ENCODE measurements at places on chromosomes 3 and 15.

- no peak for DNase-seq
Observed at GRCh38 chr3:16174026-16174355, 489 bp upstream of the GALNT15 start.

GRCh38 chr3:35944926-35945710 is 305.8 kb downstream of the ARPP21 start:
- DNase-seq = no peak

DNA sequence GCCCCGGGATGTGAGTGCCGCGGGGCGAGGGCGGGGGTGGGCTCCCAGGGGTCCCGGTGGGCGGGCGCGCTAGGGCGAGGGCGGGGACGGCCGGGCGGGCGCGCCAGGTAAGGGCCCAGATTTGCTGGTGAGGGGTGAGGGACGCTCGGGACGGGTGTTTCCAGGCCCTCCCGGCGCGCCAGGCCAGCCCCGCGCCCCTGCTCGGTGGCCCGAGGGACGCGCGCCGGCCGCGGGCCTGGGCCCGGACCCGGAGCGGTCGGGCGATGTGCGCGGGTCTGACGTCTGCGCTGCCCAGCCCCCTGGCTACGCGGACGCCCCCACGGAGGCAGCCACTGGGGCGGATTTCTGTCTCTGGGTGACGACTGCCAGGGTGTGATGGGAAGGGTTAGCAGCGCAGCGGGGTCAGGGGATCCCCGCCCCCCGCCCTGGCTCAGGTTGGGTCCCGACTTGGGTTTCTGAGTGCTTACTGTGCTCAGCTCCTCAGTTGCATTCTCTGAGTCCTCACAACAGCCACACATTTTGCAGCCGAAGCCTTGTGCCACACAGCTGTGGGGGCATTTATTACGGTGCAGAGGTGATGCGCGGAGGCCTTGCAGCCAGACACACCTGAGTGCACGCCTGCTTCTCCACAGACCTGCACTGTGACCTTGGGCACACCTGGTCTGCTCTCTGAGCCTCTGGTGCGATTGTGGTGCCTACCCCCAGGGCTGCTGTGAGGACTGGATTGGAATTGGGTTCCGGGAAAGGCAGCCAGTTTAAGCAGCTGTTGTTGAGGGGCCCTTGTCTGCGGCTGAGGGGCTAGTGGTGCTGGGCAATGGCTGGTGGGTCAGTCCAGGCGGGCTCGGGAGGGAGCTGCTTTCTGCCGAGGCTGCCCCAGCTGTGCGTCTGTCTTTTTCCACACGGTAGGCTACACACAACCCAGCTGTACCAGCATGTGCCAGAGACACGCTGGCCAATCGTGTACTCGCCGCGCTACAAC is 523 bp downstream of the HDAC11 start:
- DNase-seq = peak; percentile 68

DNA sequence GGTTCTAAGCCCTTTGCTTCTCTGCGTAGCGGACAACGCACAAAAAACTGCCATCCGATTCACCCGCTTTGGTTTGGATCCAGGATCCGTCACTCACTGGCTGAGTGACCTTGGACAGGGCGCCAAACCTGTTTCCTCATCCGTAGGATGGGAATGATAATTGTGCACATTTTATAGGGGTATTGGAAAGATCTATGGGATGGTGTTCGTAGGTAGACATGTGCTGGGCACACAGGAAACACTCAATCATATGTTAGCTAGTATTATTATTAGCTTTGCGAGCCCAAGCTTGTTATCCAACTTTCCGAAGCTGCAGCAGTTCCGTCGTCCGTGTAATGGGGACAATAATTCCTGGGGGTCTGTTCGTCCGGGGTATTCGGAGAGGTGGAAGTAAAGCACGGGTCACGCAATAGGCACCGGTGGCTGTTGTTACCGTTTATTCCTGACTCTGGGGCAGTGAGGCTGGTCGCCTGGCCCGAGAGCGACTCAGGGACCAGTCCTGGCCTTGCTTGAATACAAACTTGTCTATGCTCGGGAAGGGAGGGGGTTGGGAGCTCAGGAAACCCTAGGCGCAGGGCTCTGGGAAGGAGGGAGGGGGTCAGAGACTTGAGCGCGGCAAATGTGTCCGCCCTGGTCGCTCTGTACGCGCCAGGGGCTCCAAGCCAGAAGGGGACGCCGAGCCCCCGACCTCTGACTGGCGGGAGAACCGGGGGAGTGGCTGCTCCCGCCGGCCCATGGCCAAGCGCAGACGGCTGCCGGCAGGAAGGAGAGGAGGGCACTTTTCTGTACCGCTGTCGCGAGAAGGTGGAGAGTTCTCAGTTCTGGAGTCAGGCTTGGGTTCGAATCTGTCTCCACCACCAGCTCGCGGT is 1.3 kb downstream of the SPSB4 start:
- no peak for DNase-seq

DNA sequence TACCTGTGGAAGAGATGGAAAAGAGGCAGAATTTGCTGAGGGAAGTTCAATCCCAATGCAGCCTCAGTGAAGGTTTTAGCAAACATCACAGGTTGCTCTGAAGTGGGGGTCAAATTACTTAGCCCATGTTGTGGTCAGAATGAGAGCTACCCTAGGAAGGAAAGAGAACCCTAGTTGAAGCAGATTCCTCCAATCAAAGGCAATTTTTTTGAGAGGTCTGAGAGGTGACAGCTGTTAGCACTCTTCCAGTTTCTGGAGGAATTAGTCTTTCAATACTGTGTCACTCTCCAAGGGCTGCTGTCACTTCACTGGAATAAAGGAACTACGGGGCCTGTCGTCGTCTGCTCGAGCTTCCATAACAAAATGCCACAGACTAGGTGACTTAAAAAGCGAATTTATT is 584.2 kb upstream of the DPPA4 start:
- no peak for DNase-seq

DNA sequence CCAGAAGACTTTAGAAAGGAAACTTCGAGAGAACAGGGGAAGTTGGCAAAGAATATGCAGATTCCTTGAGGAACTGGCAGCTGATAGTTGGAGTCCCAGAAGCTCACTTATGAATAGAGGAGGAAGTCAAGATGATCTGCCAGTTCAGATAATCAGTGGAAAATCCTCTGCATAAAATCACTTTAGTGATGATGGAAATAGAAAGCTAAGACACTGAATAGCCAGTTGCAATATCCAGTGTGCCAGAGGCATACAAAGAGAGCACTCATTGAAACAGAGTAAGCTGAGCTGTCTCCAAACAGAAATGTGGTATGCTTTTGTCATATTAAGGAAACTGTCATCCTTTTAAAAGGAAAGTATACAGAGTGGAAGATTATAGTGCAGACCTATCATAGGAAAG is 1207.6 kb downstream of the OTOL1 start:
- DNase-seq = no peak

- no peak for DNase-seq
Observed at GRCh38 chr3:17162116-17162515, 277.4 kb downstream of the PLCL2 start.

DNA sequence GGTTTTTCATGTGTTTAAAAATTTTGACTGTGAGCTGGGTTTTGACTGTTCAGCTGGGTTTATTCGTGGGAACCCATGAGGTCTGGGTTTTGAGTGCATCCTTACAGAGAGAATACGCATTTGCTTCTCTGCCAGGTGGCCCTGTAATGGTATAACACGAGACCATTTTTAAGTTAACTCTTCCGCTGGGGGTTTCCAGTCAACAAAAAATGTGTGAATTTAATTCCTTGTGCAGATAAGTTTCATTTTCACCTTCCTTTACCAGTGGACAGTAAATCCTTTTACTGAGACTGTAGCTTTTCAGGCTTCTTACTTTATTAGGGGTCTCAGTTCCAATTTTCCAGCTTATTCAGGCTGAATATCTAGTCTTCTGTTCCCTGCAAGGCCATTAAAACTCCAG is 149.6 kb downstream of the OPA1 start:
- no peak for DNase-seq

- DNase-seq = no peak
Observed at GRCh38 chr3:180040966-180041365, 4.2 kb upstream of the PEX5L start.

DNA sequence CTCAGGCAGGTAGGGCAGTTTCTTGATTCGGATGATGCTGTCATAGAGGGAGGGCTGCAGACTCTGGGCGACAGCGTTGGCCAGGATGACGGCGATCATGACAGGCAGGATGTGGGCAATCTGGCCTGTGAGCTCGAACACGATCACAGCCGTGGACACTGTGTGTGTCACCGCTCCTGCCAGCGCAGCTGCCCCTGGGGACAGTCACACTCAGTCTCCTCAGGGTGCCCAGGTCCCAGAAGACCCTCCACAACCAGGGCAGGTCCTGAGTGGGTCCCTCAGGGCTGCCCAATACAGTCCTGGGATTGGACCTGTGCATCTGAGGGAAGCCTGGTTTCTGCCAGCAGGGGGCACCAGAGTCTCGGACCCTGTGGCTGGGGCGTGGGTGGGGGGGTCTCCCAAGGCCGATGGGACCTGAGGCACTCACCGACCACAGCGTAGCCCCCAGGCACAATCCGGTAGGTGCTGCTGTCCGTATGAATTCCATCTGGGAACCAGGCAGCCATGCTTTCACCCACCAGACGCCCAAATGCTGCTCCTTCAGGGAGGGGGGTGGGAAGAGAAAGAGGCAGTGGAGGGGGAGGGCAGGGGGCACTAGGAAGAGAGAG is 7.2 kb downstream of the CLCN2 start:
- DNase-seq = no peak

DNA sequence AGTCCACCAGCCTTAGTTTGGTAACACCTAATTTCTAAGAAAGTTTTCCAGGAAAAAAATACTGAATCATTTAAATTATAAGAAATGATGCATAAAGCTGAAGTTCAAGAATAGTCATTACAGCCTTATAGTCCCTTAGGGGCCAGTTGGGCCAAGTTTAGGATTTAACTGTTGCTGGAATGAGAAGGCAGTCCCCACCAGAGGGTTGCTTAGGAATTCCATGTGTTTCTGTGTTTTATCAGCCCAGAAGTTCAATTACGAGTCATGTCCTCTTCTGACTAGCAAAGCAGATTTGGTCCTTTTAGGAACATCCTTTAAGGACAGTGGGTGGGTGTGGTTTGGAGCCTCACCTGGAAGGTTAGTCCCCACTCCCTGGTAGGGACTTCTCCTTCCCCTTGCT is 57.0 kb upstream of the NR2E3 start:
- DNase-seq = no peak

DNA sequence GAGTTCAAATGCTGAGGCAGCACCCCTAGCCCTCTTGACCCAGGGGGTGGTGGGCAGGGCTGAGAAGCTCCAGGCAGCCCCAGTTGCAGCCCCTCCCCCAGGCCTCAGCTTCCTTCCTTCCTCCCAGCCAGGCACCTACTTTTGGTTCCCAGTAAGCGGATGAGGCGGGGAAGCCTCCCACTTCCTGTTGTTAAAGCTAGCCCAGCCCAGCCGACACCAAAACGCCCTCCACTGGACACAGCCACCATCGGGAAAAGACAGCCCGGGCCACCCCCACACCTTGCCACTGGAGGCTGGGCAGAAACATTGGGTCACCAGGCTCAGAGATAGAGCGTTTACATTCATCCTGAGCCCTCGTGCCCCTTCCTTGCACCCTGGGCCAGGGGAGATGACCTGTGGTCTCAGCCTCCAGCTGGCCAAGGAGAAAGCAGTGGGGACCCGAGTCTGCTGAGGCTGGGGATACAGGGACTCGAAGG is 3.5 kb downstream of the DUSP7 start:
- peak; percentile 84 for DNase-seq

DNA sequence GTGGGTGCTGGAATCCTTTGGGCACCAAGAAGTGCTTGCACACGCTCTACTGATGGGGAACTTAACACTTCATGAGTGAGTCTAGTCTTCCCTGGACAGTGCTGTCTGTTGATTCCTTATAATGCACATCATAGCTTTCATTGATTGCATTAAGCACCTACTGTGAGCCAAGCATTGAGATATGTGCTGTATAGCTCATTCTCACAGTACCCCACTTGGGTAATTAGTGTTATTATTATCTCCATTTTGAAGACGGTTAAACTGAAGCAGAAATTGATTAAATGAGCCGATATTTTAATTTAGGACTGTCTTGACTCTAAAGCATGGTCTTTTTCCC is 504 bp upstream of the PDHB start:
- DNase-seq = no peak

DNA sequence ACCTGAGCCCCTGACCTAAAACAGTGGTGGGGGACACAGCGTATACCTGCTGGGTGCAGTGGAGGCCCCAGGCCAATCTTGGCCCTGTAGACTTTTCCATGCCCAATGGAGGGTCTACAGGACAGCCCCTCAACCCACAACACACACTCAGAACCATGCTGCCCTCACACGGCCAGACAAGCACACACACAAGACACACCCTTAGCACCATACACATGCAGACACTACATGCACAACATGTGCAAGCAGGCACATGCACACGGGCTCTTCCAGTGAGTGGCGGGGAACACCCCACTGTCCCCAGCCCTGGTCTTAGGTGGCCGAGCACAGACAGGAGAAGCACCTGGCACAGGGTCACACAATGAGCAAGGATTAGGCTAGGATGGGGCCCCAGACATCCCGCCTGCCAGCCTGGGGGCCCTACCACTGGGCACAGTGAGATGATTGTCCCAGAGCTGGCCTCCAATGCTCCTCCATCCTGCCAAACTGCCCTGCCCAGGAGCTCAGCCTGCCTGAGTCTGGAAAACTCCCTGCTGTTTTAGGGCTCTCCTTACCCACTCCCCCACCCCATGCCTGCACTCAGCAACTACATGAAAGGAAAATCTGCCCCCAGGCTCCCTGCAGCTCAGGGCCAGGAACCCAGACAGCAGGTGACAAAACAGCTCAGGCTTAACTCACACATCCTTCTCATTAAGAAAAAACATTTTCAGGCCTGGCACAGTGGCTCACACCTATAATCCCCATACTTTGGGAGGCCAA is 15.8 kb downstream of the IQSEC1 start:
- no peak for DNase-seq

GRCh38 chr3:149215515-149215914 is 6.1 kb downstream of the CP start:
- no peak for DNase-seq

- peak; percentile 97 for DNase-seq
Observed at GRCh38 chr3:126475413-126476114, at the start of gene ZXDC. Gene ZXDC, minus strand, starts transcription at chr3:126475891. Its CDS starts 26 bp downstream, at chr3:126475865.

- no peak for DNase-seq
Observed at GRCh38 chr3:26460985-26461384, 161.6 kb upstream of the LRRC3B start.

GRCh38 chr3:49498239-49498638 is 28.2 kb downstream of the DAG1 start:
- DNase-seq = no peak

DNA sequence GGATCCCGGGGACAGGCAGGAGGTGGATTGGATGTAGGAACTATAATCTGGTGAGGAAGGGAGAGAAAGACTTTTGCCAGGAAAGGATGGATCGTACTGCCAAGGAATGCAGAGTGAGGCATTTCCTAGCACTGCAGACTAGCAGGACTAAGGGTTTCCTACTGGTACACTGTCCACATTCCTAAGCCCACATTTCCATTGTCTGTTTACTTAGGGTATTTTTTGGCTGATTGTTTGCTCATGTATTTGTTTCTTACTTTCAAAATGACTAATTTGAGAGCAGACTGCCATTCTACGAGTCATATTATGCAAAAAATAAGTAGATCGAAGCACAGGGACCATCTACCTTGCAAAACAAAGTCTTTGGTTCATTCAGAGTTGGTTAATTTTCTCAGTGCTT is 1029.5 kb upstream of the NR2F2 start:
- DNase-seq = no peak

GRCh38 chr15:72339777-72340177 is 19.8 kb upstream of the CELF6 start:
- no peak for DNase-seq

GRCh38 chr3:18968120-18968519 is 180.2 kb upstream of the KCNH8 start:
- DNase-seq = no peak
